ENCODE measurements at places on chromosomes 4 and X. TPM values are rescaled to one million over a fixed set of nuclear protein-coding genes. Genes with fewer than 3 reads are reported as not detected.

NXT2 gene
- total RNA-seq = 2.0 TPM

DIPK2B gene
- not detected for total RNA-seq

CT55 gene
- total RNA-seq = not detected

ARHGAP6 gene
- total RNA-seq = 7.5 TPM

SLC34A2 gene
- total RNA-seq = not detected

MRFAP1 gene
- 164 TPM for total RNA-seq
